H1 (cell line): ENCODE measurements at places on chromosomes 5 and 9.

- no peak for DNase-seq
Observed at GRCh38 chr5:176590035-176590717, 19.8 kb downstream of the GPRIN1 start.

GRCh38 chr5:72842816-72843215 lies 26.4 kb downstream of the TNPO1 start:
- no peak for DNase-seq

- DNase-seq: no peak
Observed at GRCh38 chr9:33628865-33629410, 104.9 kb downstream of the ANKRD18B start.

- DNase-seq: no peak
Observed at GRCh38 chr5:126014676-126015075, 408.5 kb upstream of the GRAMD2B start.

GRCh38 chr5:121640298-121640697 lies 211.4 kb upstream of the FTMT start:
- no peak for DNase-seq

DNA sequence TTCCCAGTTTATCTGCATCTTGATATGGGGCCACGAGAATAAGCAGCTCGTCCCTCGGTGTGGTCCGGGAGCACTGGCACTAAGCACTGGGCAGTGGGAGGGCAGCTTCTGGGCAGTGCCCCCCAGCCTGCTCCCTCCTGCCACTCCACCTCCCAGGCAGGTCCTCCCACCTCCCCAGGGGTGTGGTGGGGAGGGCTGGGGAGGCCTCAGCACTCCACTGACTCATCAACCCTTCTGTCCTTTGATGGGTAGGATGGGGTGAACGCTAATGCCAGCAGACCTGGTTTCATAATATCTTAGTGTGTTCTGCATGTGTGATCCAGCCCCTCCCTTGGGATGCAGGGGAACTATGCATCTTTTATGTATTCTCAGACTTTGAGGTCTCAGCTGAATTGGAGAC lies 62.2 kb upstream of the GNE start:
- DNase-seq: no peak

GRCh38 chr5:155728857-155729683 lies 597.9 kb upstream of the SGCD start:
- peak; percentile 75 for DNase-seq

- DNase-seq: no peak
Observed at GRCh38 chr5:126390051-126390450, 33.2 kb upstream of the GRAMD2B start.

DNA sequence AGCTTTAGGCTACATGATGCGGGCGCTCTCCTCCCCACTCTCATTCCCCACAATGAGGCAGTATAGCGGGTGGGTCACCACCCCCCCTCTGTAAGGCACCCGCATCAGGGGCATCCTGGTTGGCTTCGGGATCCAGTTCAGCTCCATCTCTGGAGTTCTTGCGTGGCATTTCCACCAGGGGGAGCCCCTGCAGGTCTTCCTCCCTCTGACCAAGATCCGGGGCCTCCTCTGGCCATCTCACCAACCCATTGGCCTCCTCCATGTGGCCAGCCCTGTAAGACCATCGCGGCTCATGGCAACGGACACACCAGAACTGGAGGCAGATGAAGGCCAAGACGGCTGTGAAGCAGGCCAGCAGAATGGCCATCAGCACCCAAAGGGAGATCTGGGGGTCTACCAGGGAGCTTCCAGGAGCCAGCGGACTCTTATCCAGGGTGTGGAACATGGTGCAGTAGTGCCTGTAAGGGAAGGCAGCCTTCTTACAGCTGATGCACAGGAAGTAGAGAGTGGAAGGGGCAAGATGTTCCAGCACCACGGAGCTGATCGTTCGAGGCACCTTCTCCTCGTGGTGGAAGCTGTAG lies 77.0 kb downstream of the CYFIP2 start:
- DNase-seq: no peak

GRCh38 chr9:16329671-16330113 lies 540.8 kb downstream of the BNC2 start:
- DNase-seq: no peak

GRCh38 chr5:30392897-30393296 lies 800.6 kb upstream of the CDH6 start:
- DNase-seq: no peak
